Activated CD4-positive, alpha-beta T cell treated with anti-CD3 and anti-CD28 coated beads for 36 hours (primary cell): ENCODE measurements at places on chromosomes 3 and 15. TPM values are rescaled to one million over a fixed set of nuclear protein-coding genes. Genes with fewer than 3 reads are reported as not detected.

Gene FGF12
- total RNA-seq = not detected

- no peak overlapping the region for H3K27ac ChIP-seq
- H3K4me3 ChIP-seq = no peak overlapping the region
- peaks cover 23% of the 10 kb centered on the region for H3K36me3 ChIP-seq
- peaks cover 4% of the 10 kb centered on the region for H3K4me1 ChIP-seq
- no peaks in the 10 kb centered on the region for H3K27me3 ChIP-seq
- DNase-seq = no peak
Measured at GRCh38 chr3:71568207-71568606, 15.3 kb downstream of the FOXP1 start.

GRCh38 chr3:61936344-61936937, 375.1 kb downstream of the PTPRG start:
- H3K4me3 ChIP-seq = no peak overlapping the region
- no peak overlapping the region for H3K27ac ChIP-seq
- peaks cover 6% of the 10 kb centered on the region for H3K27me3 ChIP-seq
- H3K4me1 ChIP-seq = no peaks in the 10 kb centered on the region

- no peak overlapping the region for H3K4me3 ChIP-seq
- no peak for DNase-seq
- no peak overlapping the region for H3K27ac ChIP-seq
- no peaks in the 10 kb centered on the region for H3K4me1 ChIP-seq
- no peaks in the 10 kb centered on the region for H3K36me3 ChIP-seq
Measured at GRCh38 chr3:87478716-87479115, 202.3 kb upstream of the POU1F1 start.

- H3K4me3 ChIP-seq = no peak overlapping the region
- no peaks in the 10 kb centered on the region for H3K4me1 ChIP-seq
- no peak for DNase-seq
- no peaks in the 10 kb centered on the region for H3K36me3 ChIP-seq
- H3K27me3 ChIP-seq = no peaks in the 10 kb centered on the region
Measured at GRCh38 chr15:66965201-66965900, 100.1 kb upstream of the SMAD3 start.

DNA sequence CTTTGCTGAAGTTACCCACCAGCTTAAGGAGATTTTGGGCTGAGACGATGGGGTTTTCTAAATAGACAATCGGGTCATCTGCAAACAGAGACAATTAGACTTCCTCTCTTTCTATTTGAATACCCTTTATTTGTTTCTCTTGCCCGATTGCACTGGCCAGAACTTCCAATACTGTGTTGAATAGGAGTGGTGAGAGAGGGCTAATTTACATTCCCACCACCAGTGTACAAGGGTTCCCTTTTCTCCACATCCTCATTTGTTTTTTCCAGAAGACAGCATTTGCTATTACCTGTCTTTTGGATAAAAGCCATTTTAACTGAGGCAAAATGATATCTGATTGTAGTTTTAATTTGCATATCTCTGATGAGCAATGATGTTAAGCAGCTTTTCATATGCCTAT, 329.9 kb upstream of the TPRG1 start:
- H3K4me1 ChIP-seq = no peaks in the 10 kb centered on the region
- peaks cover 5% of the 10 kb centered on the region for H3K36me3 ChIP-seq
- no peak overlapping the region for H3K4me3 ChIP-seq

Gene TMEM89
- 0.30 TPM for total RNA-seq

Gene LMLN
- total RNA-seq = 7.7 TPM

Gene PTH1R
- not detected for total RNA-seq
